Kidney (tissue), 22 donors: ENCODE measurements at places on chromosomes 5 and 9. TPM values are rescaled to one million over a fixed set of nuclear protein-coding genes. Genes with fewer than 3 reads are reported as not detected.

DNA sequence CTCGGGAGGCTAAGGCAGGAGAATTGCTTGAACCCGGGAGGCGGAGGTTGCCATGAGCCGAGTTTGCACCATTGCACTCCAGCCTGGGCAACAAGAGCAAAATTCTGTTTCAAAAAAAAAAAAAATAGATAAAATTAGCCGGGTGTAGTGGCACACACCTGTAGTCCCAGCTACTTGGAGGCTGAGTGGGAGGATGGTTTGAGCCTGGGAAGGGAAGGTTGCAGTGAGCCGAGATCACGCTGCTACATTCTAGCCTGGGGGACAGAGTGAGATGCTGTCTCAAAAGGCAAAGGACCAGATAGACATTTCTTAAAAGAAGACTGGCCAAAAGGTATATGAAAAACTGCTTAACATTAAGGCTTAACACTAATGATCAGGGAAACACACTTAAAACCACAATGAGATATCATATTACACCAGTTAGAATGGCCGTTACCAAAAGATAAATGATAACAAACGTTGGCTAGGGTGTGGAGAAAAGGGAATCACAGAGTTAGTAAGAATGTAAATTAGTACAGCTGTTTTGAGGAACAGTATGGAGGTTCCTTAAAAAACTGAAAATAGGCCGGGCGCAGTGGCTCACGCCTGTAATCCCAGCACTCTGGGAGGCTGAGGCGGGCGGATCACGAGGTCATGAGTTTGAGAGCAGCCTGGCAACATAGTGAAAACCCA, 10.1 kb upstream of the MARVELD2 start:
- no peak for DNase-seq

Gene SPINK6
- total RNA-seq = not detected

DNA sequence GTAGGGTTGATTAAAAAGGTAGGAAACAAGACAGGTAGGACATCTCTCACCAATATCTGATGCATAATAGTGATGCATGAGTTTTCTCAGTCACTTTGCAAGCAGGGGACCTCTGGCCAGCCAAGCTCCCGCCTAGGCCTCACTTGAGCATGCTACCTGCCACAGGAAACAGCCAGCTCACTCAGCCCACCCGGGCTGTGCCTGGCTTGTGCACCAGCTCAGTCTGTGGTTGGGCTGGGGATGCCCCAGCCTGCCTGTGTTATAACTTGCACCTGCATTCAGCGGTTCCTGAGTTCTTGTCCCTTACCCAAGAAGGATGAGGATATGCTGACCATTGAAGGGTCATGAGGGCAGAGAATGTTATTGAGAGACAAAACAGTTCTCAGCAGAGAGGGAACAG, 172.8 kb upstream of the PLCXD3 start:
- peak; percentile 35 for DNase-seq

DNA sequence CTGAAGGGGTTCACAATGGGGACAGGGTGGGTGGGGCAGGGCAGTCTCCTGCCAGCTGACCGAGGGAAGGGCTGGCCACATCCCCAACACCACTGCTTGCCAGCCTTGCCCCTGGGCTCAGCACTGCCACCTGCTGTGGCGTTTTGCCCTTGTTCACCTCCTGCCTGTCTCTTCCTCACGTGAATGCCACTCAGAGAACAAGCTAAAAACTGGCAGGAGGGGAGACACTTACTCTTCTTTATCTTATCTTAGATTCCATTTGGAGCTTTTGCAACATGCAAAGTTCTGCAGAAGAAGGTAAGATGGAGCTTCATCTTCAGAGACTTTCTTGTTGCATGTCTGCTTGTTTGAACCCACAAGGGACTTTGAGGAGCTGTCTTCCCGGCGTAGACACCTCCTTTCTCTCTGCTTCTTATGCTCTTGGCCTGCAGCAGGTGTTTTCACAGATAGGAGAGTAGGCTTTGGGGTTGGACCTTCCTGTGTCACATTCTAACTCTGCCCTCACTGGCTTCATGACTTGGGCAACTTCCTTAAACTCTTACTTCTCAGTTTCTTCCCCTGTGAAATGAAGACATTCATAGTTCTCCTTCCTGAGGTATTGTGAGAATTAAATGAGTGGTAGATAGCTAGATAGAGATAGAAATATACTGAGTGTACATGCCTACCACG, 4.1 kb downstream of the LRSAM1 start:
- DNase-seq = no peak

GRCh38 chr9:79431019-79431679, 140.6 kb upstream of the TLE4 start:
- peak; percentile 26 for DNase-seq

DNA sequence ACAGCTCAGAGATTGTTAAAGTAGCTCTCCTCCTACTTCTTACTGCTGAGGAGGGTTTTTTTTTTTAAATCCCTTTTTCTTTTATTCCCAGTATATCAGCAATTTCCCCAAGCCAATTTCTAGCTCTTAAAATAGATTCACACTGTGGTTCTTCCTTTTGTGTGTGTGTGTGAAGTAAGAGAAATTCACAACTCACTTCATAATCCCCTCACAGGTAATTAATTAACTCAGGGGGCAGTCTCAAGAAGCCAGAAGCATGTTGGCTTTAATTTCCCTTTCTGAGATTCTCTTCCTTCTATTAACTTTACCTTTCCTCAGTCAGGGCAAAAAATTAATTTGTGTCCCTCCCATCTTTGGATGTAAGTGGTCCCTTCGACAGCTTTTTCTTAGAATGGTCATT, 71.0 kb upstream of the HMHB1 start:
- DNase-seq = peak; percentile 5

DNA sequence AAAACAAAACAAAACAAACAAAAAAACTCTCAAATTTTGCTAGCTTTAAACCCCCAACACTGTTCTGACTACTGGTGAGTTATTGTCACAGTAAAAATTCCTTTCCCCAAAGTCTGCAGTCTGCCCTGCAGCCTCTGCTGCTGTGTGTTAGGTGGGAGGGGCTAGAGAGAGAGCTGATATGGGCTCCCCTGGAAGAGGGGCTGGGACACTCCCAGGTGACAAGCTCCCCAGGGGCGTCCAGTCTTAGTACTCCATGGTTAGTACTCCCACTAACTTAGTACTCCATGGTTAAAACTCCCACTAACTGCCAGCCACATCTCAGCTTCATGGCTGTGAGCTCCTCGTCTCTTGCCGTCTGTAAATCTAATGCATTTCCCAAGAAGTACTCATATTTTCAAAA, 191.9 kb downstream of the FANCC start:
- DNase-seq = no peak

DNA sequence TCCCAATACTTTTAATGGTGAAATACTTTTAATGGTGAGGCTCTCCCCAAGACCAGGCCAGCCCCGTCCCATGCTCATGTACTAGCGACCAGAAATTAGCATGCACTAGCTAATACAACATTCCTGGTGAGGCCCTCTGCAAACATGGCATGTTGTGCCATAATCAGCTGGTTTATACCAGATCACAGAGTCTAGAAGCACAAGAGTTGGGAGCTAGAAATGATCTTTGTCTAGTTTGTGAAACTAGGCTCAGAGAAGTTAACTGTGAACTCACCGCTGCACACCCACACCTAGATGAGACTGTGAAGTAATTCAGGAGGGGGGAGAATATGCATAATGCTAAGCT, 37.4 kb downstream of the MTMR12 start:
- peak; percentile 25 for DNase-seq

GRCh38 chr5:43523662-43524072, 8.7 kb upstream of the C5orf34 start:
- no peak for DNase-seq

- DNase-seq = no peak
These were observed 27.4 kb downstream of the DROSHA start for GRCh38 chr5:31504529-31504928.

DNA sequence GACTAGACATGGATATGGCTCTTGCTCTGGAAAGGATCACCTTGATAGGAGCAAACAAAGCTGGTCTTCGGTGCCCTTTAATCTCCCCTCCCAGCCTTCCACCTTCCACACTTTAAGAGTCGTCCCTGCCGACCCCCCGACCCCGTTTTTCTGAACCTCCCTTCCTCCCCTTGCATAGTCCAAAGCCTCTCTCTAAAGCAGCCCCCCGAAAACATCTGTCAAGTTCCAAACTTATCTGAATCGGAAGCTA, 423 bp upstream of the NUP214 start:
- no peak for DNase-seq

- DNase-seq = no peak
These were observed 47.9 kb upstream of the UNC5A start for GRCh38 chr5:176762489-176762888.
